ENCODE measurements at places on chromosomes 12 and 14.

DNA sequence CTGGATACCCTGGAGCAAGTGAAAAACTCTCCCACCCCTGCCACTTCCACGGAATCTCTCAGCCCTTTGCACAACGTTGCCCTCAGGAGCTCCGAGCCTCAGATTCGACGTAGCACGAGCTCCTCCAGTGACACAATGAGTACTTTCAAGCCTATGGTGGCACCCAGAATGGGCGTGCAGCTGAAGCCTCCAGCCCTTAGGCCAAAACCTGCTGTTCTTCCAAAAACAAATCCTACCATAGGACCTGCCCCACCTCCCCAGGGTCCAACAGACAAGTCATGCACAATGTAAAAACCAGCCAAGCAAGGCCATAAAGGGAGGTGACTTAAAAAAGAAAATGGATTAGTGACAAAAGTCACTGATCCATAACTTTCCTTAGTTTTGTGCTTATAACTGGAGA, 79.7 kb downstream of the KICS2 start:
- DNase-seq = no peak

DNA sequence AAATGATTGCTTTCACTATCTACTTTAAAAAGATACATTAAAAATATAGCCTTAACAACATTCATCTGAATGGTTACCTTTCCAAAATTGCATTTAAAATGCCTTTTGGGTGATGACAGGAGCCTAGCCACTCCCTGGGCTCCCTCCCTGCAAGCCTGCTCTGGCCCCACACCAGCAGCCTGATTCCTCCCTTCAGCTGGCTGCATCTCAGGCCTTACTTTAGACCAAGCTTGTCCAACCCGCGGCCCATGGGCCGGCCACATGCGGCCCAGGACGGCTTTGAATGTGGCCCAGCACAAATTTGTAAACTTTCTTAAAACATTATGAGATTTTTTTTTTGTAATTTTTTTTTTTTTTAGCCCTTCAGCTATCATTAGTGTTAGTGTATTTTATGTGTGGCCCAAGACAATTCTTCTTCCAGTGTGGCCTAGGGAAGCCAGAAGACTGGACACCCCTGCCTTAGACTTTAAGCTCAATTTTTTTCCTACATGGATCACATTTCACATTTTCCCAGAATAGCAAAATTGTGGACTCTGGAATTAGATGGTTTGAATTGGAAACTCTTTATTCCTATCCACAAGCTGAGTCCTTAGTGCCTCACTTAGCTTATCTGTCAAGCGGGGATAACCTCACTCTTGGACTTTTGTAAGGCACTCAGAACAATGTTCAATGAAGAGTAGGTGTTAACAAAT, 124.4 kb downstream of the MYRFL start:
- no peak for DNase-seq

DNA sequence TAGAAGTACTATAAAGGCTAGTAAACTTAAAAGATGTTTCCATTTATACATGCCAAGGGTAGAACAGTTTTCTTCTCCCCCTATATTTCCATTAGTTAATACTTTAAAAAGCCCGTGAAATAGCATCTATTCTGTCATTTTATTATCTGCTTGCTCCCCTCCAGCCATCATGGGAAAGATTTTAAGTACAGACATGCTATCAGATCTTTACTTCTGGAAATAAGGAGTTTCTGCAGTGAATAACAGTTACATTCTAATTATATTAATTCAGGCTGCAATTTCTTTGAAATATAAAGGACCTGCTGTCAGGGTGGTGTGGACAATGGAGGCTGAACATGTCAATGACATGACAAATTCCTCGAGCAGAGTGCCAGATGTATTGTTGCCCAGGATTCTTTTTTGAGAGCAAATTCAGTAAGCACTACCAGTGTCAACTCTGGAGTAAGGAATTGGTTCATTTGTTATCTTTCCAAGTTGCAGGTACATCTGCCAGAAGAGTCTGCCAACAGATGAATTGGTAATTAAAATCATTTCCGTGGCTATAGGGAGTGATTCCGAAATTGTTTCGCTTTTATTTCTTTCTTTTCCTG, 151.3 kb downstream of the BTG1 start:
- DNase-seq = peak; percentile 34

DNA sequence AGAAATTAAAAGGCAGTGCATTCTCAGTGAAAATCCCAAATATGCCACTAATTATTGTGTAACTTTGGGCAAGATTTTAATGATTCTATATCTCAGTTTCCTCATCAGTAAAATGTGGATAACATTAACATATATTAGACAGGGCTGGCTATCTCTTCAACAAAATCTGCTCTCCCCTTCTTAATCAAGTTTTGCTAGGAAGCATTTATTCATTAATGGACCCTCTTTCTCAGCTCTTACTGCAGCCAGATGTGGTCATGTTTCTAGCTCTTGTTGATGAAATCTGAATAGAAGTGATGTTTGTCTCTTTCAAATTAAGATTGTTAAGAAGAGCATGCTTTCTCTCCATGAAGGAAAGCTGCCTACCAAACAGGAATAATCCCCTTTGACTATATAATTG, 84.4 kb upstream of the PPFIA2 start:
- DNase-seq = no peak

- no peak for DNase-seq
These were observed at the start of gene NRXN3 for GRCh38 chr14:78170203-78170602. TSS of gene NRXN3 (plus strand) at chr14:78170373. CDS start at chr14:78243094, 72,721 bp downstream.

GRCh38 chr14:41297576-41298327, 308.9 kb upstream of the LRFN5 start:
- DNase-seq = no peak

GRCh38 chr12:89770391-89770790, 61.8 kb upstream of the ATP2B1 start:
- DNase-seq = no peak

Measured in dermis microvascular lymphatic vessel endothelial cell (primary cell).